ENCODE measurements at places on chromosomes 3 and 15.

DNA sequence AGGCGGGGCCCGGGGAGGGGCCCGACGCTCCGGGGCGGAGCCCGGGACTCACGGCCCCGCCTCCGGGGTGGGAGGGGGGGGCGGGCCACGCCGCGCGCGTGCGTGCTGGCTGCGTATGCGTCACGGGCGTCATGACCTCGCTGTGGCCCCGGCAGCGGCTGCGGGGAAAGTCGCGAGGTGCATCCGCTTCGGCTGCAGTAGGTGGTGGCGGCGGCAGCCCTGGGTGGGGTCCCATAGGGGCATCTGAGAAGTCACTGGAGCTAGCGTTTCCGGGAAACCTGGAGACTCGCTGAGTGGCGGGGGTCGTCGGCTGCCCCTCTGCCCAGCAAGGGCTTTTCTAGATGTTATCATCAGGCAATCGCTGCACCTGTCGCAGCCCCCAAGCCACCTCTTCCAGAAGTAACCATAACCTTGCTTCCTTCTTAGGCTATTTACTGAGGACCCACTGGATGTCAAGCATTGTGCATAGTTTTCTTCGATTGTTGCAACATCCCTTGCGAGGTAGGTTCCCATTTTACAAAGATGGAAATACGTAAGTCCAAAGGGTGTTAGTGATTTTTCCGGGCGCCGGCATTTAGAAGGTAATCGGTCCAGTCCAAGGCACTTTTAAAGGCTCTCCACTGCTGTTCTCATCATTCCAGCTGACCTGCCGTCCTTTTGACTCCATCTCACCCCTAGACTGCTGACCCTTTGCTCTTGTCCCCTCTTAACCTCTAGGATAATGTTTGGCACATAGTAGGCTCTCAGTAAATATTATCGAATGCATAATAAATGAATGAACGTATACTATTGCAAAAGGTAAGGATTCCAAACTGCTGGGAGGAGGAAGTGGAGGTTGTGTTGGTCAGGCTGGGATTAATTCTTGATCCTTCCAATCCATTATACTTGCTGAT lies at the start of gene GDPGP1:
GDPGP1 (plus strand) TSS at position 114 of the 893 bp plus-strand sequence. CDS start 6,700 bp downstream, outside the sequence.
- no peak for DNase-seq

GRCh38 chr3:172216267-172216666 lies 176.9 kb downstream of the FNDC3B start:
- no peak for DNase-seq

GRCh38 chr15:79427781-79428598 lies 4.1 kb upstream of the MINAR1 start:
- no peak for DNase-seq

DNA sequence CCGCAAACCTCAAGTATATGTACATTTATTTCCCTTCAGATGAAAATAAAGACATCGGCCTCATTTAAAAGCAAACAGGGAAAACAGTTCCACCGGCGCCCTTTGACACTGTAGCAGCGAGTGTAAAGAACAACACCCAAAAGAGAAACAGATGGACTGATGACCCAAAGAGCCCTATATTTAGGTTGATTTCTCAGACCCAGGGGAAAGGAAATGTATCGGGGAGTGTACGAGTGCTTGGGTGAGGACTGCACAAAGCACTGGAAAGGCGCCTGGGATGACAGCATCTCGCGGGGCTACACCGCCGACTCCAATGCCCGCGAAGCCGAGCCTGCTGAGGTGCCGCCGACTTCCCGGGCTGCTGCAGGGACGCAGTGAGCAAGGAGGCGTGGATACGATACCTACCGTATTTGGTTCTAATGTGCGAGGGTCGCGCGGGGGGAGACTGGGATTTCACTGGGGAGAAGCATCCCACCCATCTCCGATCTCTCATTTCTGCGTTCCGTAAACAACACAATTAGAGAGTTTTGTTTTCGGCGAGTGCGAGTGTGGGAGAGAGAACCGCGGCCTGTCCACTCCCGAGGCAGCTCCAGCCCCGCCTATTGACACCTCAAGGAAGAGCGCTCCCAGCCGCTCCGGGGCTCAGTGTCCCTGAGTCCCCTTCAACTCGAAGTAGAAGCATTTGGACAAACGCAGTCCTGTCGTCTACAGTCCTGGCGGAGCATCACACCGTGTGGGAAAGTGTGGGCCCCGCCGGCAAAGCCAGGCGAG lies 2.0 kb downstream of the MECOM start:
- peak; percentile 32 for DNase-seq

DNA sequence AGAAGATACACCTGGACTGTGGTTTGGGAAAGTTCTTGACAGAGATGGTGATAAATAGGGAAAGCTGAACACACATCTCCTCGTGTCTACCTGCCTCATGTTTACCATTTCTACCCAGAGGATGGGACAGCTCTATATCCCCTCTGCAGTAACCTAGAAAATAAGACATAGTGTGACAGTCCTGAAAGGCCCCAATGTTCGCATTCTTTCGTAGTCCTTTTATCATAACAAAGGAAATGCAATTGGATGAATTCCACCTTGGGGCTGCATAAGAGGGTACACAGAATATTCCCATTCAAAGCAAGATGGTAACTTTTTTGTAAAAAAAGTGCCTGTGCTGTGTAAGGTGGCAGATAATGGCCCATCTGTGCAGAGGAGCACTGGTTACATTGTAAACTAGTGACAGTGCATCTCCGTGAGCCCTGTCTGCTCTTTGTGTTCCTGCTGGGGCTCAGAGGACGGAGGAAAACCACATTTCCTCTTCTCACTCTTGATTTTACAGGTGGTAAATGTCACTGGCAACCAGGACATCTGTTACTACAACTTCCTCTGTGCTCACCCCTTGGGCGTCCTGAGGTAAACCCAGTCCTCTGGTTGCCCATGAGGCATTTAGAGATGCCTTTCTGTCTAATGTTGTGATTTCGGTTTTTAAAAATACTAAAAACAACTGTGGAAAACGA lies 74.3 kb downstream of the SIDT1 start:
- no peak for DNase-seq

DNA sequence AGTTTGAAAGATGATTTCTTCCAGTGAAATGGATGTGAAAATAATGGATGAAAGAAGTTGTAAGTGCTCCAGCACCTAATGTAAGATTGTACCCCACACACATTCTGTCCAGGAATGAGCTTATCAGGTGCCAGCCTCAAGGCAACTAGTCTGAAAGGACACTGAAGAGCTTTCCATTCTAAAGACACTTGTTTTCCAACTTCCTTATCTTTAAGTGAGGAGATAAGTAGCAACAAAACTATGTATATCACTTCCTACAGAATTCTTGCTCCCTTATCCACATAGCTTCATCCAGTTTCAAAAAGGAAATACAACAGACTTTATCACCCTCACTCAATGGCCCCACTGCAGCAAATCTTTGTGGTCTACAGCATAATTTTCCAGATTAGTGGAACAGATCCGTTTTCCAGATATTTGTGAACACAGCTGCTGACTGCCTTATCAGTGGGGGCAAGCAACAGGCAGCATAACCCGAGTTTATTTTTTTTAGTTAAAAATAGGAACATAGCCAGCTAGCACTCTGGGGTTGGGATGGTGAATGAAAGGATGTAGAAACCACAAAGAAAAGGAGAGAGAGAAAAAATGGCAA lies 60.6 kb downstream of the CD200R1L start:
- DNase-seq: peak; percentile 77

- DNase-seq: no peak
Observed at GRCh38 chr3:131047582-131047981, 20.9 kb downstream of the NEK11 start.

DNA sequence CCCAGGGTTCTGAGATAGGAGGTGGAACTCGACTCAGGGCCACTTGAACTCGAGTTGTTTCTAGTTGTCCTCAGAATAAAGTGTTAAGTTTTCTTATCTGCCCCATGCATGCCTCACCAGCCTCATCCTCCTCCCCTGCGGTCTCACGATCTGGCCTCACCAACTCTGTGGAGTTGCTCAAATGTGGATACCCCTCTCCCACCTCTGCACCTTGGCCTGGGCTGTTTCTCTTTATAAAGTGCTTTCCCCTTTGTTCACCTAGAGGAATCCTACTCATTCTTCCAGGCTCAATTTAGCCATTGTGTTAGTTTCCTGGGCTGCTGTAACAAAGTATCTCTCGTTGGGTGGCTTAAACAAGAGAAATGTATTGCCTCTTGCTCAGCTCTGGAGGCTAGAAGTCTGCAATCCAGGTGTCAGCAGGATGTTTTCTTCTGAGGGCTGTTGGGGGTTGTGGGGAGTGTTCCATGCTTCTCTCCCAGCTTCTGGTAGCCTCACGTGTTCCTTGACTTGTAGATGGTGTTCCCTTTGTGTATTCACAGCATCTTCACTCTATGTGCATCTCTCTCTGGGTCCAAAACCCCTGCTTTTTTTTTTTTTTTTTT lies 100.7 kb downstream of the MEX3B start:
- no peak for DNase-seq

DNA sequence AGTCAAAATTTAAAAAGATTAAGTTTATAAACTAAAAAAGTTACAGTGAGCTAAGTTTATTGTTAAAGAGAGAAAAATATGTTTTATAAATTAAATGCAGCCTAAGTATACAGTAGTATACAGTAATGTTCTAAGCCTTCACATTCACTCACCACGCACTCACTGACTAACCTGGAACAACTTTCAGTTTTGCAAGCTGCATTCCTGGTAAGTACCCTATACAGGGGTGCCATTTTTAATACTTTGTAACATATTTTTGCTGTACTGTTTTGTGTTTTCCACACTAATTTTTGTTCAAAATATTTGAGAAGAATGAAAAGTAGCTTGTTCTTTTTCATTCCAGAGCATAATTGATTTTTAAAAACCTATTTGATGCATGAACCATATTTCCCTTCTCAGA lies 524.9 kb downstream of the RBMS3 start:
- peak; percentile 31 for DNase-seq

DNA sequence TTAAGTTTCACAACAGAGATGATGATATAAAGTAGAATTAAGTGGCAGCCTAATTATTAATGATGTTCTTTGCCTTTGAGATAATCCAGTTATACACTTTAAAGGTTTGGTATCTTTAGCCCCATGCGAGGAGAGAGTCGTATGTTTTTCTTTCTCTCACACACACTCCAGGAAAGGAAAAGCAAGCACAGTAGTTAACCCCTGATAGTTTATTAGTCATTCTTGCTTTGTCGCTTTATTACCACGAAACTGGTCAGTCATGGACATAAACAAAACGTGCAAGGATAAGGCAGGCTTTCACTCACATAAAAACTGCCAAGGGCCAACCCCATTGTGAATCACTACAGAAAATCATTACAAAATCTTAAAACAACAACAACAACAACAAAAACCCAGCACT lies 866.9 kb downstream of the FHIT start:
- DNase-seq: no peak

DNA sequence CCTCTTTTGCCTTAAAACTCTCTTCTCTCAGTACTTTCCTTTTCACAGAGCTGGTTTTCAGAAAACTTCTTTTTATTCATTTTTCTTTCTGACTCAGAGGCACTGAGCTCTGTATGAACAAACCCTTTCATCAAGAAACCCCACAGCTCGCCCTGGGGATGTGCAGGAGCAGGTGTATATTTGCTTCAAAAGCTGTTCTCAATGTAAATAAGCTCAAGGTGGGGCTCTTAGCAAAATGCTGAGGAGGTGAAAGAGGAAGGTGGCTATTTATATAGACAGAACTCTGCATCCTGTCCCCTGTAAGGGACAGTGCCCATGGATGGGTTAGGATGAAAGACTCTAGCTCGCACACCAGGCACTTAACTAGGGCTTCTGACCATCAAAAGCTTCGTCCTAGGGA lies 302.0 kb downstream of the WDR72 start:
- DNase-seq: no peak

DNA sequence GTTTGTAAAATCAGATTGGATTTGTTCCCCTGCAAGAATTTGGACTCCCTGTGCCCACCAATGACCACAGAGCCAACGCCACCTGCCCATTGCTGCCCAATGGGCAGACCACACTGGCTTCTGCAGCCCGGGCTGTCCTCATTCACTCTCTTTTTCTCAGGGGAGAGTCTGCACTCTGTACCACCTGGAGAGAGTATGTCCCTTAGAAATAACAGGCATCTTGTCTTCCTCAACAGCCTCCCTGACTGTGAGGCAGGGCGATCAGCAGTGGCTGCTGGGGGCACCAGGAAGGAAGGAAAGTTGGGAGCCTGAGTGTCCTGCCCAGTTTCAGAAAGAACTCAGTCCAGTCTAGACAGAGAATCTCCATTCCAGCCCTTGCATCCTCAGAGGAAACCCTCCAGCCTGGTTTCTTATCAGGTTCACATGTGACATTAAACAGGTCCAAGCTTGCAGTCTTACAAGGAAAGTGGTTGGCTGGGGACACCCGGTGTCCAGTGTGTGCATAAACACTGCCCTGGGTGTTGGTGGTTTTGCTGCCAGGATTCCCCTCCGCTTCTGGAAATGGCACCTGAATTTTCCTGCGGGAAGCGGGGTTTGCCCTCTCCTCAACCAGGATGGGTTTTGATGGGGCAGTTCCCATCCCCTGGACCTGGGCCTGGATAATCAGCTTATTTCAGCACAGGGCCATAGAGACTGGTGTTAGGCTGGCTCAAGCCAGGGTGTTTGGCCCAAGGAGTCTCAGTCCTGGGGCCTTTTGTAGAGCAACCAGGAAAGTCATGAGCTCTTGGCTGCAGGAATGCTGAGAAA lies 37.2 kb downstream of the SSUH2 start:
- peak; percentile 76 for DNase-seq

DNA sequence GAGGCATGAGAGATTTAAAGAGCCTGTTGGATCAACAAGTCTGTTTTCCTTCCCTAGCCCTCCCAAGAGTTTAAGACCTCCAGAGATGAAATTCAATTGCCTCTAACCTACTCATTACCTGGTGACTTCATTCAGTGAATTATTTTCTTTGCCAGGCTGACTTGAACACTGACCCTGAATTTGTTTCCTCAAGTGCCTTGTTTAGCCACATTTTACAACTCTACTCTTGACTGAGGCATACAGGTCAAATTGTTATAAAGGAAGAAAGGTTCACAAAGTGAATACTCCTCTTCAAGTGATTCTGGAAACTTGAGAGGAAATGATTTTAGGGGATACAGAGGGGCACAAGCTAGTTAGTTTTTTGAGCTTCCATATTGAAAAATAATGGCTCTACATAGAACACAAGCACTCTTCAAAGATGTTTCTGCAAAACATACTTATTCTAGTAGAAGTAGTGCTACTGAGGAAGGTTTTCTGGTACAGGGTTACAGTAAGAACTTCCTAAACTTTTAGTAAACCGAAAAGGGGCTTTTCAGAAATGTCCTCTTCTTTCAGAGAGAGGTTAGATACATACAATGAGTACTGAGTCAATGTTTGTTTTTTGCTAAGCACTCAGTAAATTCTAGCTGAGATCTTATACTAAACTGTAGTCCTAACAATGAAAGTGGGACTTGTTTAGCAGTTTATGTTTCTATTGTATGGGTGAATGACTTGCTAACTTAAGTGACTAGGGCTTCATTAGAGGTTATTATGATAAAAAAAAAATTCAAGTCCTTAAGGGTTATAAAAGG lies 137.4 kb upstream of the SATB1 start:
- DNase-seq: no peak

DNA sequence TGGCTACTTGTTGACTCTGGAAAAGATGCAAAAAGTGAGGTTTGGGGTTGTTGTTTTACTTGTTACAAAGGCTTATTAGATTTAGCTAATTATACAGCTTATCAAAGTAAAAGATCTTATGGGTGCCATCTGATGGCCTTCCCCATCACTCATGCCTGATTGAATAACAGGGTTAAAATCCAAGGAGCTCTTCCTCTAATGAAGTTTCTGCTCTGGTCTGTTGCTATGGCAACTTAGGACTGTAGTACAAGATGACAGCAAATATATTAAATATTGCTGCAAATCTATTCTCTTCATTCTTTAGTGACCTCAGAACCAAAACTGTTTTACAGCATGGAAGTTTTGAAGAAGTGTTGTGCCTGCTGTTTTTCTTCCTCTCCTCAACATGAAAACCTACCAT lies 45.6 kb upstream of the SRGAP3 start:
- no peak for DNase-seq

- no peak for DNase-seq
Observed at GRCh38 chr3:22469995-22470394, 719.0 kb upstream of the ZNF385D start.

Data from fibroblast of skin of right biceps (primary cell).